ENCODE measurements at places on chromosomes 13 and 19.

DNA sequence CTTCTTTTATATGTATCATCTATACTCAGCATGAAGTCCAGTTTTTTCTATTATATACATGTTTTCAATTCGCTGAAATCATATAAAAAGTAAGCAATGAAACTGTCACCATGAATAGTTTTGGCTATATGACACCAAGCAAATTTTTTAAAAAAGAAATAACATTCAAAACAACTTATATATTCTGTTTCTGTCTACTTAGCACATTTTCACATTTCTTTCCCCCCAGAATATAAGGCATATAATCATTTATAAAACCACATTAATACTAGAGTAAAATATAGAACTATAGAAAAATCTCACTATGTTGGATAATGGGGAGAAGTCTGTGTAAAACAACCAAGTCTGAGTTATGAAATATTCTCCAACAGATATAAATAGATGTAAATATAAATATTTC is 33.1 kb downstream of the POSTN start:
- no peak for ATAC-seq

- no peak for ATAC-seq
Measured at GRCh38 chr13:90156390-90156789, 1191.1 kb upstream of the MIR17HG start.

DNA sequence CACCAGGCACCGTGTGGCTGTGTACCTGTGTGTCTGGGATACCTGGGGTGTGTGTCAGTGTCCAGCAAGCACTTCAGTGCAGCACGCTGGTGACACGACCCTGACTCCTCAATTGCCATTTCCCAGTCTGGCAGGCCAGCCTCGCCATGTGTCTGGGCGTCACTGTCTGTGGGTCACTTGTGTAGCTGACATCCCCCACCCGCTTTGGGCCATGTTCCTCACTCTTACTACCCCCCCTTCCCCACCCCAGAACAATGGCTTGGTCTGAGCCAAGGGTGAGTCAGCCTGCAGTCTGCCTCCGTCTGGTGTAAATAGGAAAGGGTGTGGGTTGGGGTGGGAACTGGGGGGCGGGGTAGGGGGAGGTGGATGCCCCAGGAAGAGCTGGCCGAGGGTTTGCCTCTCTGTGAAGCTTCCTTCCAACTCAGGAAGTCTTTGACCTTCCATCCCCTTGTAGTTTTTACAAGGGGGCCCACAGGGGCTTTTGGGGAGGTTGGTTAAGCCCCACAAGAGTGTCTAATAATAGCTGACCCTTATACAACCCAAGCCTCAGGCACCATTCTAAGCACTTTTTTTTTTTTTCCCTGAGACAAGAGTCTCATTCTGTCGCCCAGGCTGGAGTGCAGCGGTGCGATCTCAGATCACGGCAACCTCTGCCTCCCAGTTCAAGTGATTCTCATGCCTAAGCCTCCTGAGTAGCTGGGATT is 17.6 kb downstream of the NOVA2 start:
- ATAC-seq: peak; percentile 80

- ATAC-seq: no peak
Measured at GRCh38 chr13:108304170-108305016, 34.9 kb downstream of the TNFSF13B start.

DNA sequence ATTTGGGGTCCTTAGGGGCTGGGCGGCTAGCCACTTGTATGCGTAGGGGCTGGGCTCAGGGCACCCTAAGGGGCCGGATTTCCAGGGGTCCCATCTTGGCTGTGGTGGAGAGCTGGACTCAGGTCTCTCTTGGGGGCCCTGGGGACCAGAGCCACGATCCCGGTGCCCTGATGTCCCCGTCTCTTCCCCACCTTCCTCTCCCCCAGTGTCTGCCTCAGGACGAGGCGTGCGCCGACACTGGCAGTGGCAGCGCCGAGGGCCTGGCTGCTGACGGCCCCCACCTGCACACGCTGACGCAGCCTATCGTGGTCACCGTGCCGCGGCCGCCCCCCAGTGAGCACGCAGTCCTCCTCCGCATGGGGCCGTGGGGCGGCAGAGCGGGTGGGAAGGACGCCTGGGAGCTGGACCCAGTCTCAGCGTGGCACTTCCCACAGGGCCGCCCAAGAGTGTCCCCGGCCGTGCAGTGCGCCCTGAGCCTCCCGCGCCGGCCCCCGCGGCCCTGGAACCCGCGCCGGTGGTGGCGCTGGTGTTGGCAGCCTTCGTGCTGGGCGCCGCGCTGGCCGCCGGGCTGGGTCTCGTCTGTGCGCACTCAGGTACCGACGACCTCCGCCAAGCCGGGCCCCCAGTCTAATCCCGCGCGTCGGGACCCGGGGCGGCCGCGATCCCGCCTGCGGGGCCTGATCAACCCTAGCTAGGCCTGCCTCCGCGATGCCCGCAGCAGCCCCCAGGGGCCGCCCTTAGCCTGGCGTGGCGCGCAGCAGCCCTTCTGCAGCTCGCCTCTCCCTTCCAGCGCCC is 2.7 kb upstream of the SNAPC2 start:
- ATAC-seq: no peak

GRCh38 chr13:79966059-79966458 is 374.9 kb downstream of the SPRY2 start:
- ATAC-seq: no peak

DNA sequence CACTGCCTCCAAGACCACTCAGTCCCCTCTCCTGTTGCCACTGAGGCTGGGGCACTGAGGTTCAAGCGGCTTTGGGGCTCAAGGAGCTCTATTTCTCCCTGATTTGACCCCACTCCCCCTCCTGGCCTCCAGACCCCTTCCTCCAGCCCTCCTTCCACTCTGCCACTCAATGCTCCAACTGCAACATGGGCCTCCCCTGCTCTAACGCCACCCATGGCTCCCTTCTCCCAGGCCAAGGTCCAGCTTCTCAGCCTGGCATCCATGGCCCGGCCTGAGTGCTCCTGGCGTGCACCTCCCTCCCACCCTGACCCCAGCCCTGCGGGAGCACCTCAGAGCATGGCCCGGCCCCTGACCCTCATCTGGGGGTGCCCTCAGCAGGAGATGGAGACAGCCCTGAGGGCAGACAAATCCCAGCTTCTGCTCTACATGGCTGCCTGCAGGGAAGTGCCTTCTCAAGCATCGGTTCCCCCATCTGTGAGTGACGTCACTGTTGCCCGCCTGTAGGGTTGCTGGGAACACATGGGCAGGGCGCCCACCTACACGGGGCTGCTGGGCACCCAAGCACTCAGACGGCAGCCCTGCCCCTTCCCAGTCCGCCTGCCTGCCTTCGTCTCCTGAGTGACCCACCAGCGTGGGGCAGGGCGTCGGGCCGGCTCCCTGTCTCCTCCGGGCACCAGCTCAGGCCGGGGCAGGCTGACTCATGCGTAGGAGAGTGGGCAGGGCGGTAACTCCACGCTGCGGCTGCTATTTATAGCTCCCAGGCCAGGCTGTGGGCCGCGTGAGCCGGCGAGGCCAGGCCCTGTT is 1.6 kb upstream of the DIRAS1 start:
- peak; percentile 90 for ATAC-seq

DNA sequence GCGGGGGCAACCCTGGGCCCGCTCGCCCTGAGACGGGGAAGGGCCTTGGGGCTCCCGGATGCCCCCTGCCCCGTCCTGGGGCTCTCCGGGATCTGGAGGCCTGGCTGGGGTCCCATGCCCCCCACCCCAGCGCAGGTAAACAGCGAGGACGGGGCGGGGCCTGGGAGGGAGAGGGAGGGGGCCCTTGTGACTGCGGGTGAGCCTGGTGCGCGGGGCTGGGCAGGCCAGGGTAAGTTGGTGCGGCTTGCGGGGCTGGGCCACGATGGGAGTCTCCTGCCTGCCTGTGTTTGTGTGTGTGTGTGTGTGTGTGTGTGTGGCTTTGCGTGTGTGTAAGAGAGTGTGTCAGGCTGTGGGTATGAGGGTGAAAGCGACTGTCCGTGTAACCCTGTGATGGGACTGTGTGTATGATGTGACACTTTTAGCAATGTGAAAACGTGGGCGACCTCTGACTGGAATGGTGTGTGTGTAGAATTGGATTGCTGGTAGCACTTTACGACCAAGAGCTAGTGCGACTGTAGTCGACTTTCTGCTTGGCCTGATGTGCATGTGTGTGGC is 426 bp downstream of the KLC3 start:
- no peak for ATAC-seq

- no peak for ATAC-seq
Measured at GRCh38 chr19:50242581-50242980, 39.2 kb downstream of the MYH14 start.

DNA sequence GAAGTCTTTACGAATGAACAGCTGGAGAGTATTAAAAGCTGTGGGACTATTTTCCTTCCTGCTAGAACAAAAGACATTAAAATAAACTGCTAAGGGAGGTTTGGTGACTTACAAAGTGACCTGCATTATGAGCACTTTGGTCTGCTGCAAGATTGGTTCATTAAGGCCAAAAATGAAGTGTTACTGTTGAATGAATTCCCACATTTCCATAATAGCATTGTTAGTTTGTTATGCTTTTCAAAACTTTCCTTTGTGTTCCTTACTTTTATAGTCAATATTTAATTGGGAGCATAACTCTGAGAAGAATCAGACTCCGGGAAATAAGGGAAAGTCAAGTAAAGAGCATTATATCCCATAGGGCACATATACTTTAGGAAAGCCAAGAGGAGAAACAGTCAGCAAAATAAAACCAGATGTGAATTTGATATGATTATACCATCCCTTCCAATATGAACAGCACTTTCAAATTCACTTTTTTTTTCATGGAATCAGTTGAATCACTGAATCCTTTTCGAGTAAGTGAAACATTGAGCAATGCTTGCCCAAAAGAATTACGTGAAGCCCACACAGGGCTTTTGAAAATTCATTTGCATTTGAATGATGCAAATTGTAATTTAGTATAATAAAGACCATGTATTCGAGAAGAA is 112.6 kb downstream of the KCTD12 start:
- no peak for ATAC-seq

GRCh38 chr19:34171877-34172660 is at the start of gene LSM14A:
TSS of gene LSM14A (plus strand) at chr19:34172504. CDS start at chr19:34172643, 139 bp downstream.
- peak; percentile 97 for ATAC-seq

- peak; percentile 71 for ATAC-seq
Measured at GRCh38 chr19:42132851-42133528, 744 bp upstream of the POU2F2 start.

- no peak for ATAC-seq
Measured at GRCh38 chr13:31950111-31950815, 81.3 kb upstream of the FRY start.

DNA sequence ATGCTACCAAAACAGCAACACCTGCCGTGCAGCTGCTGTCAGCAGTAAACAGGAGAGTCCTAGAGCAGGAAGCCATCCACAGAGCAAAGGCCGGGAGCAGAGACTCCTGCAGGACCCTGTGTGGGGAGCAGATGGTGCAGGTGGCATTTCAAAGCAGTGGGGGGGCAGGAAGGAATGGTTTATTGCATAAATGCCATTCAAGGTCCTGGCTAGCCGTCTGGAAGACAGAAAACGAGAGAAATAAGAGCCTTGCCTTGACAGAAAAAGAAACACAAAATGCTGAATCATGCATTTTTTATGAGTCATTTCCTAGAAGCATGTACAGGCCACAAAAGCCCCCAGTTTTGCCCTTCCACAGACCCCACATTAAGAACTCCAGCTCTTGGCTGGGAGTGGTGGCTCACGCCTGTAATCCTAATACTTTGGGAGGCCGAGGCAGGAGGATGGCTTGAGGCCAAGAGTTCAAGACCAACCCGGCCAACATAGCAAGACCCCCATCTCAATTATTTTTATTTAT is 5.4 kb downstream of the RSPH6A start:
- no peak for ATAC-seq

DNA sequence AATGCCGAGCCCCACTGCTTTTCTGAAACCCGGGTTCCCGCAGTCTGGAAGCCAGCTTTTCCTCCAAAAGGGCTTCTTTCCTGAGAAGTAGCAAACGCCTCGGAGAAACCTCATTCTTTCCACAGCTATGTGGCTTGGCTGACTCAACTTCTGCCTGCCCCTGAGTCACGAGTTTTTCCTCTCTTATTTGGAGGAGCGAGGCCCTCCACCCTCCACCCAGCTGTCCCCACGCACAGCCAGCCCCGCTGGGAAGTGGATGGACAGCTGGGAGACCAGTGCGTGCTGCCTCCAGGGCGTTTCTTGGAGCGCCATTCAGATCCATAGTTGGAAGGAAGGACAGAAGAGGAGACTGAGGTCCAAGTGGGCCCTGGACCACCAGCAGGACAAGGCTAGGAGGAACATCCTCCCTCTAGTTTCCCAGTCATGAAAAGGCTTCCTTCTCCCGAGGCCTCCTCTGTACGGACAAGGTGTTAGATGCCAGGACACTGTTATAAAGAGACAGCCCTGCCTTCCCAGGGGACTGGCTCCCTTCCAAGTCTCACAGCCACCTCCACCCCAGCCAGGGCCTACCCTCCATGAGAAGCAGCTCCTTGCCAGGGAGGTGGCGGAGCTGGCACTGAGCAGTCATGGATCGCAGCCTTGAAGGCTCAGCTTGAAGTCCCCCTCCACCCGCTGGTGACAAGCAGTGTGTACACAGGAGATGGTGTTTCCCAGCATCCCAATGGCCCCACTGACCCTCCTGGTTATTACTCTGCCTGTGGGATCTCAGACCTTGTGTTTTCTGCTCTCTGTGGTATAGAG is 2.5 kb upstream of the PLEKHF1 start:
- peak; percentile 66 for ATAC-seq

DNA sequence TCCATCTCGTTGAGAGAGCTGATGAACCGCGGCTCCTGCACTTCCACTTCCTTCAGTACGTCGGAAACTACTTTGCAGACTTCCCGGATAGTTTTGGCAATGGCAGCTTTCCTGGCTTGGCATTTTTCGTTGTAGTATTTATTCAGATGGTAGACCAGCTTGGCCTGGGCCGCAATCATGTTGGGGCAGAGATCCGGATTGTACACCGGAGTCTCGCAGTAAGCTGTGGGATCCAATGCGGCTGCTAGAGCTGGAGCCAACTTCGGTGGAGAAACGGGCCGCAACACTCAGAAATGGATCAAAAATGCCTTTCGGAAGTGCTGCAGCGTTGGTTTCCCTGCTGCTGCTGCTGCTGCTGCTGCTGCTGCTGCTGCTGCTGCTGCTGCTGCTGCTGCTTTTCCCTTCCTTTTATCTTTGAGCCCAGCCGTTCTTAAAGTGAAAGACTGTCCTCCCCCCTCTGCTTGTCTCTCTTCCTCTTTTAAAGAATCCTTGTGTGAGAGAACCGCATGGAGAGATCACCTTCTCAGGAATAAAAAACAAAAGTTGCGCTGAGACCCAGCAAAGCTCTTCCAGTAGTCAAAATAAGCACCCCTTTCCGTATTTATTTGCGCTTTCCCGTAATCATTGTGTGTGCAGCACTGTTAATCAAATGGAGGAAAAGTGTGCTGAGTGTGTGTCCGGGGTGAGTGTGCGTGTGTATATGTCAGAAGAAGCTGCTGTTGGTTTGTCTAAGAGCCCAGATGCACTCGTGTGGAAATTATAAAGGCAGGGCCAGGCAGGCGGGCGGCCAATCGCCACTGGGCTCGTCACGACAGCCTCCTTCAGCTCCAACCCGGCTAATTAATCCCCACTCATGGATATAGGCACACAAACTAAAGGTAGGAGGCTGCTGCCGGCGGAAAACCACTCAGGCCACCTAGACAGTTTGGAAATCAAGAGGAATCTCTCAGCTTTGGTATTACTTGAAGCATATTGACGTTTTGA is at the start of gene MAB21L1:
TSS of gene MAB21L1 (minus strand) at position 730 of the 984 bp plus-strand sequence. CDS start at position 179, 551 bp downstream.
- ATAC-seq: no peak

- ATAC-seq: peak; percentile 13
Measured at GRCh38 chr13:40058757-40059236, 403.3 kb downstream of the COG6 start.
